ENCODE measurements at places on chromosomes 2 and 18. TPM values are rescaled to one million over a fixed set of nuclear protein-coding genes. Genes with fewer than 3 reads are reported as not detected.

Gene DSC2
- not detected for total RNA-seq

Gene LMAN2L
- 10.1 TPM for total RNA-seq

Gene CCDC141
- total RNA-seq: 8.2 TPM

Gene REG1B
- not detected for total RNA-seq

Gene HOXD8
- total RNA-seq: not detected

Gene SLC23A3
- 12.1 TPM for total RNA-seq

Gene DOK6
- not detected for total RNA-seq

Gene POU3F3
- total RNA-seq: not detected

Gene RESP18
- not detected for total RNA-seq

Gene RAB6C
- 0.11 TPM for total RNA-seq

Gene DLGAP1
- total RNA-seq: 0.17 TPM

DNA sequence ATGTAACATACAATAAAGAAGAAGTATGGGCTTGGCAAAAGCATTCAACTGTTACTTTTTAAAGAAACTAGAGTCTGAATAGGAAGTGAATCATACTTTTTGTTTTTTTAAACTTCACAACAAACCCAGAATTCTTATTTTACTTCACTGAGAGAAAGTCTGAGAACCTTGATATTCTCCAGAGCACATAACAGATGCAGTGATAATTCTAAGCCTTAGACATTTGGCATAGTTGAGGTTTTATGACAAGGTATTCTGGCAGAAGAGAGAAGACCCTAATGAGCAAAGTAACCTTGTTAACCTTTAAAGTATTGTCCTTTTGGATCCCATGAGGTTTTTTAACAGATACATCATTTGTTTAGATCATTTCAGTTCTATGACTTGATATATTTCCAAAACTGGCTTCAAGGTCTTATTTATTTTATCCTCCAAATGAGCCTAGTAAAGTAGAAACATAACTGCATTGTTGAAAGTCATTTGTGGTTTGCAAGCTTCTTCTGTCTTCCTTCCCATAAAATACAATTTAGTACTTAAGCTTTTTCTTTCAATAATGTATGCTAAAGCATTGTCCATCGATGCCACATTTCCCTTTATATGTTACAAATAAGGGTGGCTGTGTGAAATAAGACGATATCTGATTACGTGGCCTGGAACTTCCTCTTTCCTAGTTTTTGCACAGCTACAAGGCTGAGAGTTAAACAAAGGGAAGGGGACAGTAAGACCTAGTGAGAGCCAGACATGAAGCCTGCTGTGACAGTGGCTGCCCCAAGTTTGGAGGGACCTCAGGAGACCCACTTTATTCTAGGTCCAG, 86.1 kb upstream of the ITPRID2 start:
- DNase-seq: no peak

DNA sequence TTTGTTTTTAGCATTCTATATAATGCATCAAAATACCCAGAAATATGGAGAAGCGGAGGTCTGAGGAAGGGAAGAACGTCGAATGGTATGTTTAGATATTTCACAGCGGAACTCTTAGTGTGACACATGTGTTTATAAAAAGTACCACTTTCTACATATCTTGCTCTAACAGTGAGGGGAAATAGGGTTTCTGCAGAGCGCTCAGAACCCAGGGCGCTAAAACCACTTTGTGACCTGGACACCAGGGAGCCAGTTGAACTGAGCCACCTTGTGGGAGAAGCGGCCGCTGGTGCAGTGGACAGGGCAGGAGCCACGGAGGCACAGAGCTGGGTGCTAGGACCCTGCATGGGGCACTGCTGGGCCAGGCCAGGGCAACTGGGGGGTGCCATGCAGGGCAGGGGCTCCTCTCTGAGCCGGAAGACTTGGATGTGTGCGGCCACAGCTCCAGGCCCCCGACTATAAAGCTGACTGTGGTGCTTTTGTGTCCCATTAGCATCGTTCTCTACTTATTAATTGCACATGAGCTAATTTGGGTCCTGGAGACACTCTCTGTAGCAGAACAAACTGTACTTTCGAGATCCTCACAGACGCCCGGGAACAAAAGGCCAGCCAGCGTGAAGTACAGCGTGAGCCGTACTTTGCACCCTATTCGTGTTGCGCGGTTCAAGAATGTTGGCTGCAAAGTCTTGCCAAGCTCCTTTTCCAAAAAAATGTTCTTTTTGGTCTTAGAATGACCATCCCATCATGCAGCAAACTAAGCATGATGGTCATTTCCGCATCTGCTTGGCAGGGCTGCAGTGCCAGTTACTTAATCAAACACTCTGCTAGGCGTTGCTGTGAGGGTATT, 151.9 kb upstream of the ALKAL2 start:
- no peak for DNase-seq

DNA sequence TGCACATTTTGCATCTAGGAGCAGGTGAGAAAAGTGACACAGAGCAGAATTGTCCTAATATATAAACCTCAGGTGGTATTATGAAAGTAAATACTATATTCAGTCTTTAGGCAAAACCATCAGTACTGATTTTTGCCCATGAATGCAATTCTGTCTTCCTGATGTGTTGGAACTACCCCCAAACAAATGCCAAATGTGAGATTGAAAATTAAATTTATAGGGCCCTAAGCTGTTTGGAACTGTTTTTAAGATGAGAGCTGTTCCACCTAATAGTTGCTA, 115.2 kb downstream of the SH3RF3 start:
- DNase-seq: no peak

DNA sequence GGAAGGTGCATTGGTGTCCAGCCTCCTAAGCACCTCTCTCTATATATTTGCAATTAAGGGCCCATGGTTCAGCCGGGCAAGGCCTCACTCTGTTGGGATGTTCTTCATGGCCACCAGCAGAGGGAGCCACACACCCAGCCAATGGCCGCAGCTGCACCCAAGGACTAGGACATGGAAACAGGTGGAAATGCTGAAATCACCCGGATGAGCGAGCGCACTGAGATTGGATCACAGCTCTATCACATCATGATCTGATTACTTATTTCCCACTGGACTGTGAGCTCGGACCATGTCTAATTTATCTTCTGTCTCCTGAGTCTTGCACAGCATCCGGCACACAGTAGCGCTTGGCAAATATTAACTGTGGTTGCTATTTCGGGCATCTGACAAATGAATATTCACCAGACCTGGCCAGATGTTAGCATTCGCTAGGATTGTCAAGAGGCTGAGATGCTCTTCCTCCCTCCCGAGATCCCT, 31.2 kb downstream of the KIF3C start:
- peak; percentile 66 for DNase-seq

GRCh38 chr2:8303322-8303832, 378.5 kb upstream of the ID2 start:
- peak; percentile 72 for DNase-seq

DNA sequence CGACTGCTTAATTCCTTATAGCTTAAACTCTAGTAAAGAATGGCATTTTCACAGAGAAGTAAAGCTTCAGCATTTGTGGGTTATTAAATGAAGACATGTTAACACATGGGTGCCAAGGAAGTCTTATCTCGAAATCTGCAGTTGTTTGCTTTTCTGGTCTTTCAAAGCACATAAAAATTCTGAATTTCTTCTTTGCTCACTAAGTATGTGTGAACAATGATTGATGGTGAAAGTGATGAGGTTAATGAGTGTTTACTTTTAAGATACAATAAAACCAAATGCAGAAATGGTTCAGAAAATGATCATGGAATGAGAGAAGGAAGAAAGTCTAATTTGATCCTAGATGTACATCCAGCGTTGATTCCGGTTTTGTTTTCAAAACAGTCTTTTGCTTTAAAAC, 234.6 kb upstream of the RAB12 start:
- DNase-seq: no peak

DNA sequence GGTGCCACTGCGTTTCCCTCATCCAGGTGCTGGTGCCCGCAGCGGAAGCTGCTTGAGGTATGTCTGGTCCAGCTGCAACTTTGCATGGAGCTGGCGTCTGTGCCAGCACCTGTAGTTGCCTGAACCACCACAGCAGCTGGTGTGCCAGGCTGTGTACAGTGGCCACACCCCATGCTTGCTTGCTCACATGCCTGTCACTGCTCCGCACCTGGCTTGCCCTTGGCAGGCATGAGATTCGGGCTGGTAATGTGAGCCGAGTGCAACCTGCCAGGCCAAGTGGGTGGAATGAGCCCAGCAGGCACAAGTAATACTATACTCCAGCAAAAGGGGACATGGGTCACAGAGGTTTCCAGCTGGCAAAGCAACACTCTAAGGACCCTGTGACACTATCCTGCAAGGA, 1123.3 kb upstream of the ACVR2A start:
- no peak for DNase-seq

DNA sequence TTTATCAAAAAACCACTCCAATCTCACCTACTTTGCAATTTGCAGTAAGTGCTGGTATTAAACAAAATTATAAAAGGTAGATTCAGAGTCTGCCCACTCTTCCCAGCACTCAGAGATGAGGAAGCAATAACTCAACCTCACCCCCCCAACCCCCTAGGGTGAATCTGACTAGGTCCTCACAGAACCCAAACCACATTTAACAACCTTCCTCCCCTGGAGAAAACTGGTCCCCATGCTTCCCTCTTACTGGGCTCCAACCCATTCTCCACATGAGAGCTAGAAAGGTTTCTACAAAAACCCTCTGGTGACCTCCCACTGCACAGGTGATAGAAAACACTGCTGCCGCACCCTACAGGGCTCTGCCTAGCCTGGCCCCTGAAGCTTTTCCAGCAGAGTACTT, 40.5 kb upstream of the BMP10 start:
- DNase-seq: no peak

GRCh38 chr2:44470151-44470550, 108.4 kb downstream of the CAMKMT start:
- DNase-seq: no peak

DNA sequence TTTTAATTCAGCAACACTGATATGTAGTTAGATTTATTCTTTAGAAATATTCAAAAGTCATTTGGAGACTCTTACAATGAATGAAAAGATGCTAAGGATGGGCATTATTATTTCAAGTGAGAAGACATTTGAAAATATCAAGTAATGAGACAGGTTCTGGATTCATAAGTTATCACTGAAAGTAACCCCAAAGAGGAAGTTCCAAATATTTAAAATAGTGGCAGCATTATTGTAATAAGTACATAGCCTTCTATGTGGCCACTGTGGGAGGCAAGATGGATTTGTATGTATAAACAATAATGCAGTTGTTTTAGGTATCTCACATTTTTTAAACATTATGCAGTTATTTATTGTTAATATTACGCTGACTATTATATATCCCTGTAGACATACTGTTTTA, 29.7 kb downstream of the ZC3H6 start:
- no peak for DNase-seq

DNA sequence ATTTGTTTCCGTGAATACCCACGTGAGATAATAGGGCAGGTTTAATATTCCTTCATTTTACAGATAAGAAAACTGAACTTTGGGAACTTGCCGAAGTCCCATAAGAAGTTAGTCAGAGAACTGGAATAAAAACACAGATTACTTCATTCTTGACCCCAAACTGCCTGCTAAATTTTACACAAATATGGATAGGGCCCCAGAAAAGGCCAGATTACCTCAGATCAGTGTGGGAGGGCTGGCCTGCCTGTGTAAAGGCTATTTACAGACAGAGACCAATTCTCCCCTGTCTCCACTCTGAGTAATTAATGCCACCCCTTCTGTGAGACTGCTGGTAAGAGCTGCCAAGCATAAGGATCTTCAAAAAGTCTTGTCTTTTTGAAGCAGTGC, 139.2 kb downstream of the MGAT5 start:
- no peak for DNase-seq

- no peak for DNase-seq
Measured at GRCh38 chr2:60885683-60886082, 4.3 kb downstream of the REL start.

- DNase-seq: no peak
Measured at GRCh38 chr2:112662704-112663103, 17.0 kb downstream of the SLC20A1 start.

DNA sequence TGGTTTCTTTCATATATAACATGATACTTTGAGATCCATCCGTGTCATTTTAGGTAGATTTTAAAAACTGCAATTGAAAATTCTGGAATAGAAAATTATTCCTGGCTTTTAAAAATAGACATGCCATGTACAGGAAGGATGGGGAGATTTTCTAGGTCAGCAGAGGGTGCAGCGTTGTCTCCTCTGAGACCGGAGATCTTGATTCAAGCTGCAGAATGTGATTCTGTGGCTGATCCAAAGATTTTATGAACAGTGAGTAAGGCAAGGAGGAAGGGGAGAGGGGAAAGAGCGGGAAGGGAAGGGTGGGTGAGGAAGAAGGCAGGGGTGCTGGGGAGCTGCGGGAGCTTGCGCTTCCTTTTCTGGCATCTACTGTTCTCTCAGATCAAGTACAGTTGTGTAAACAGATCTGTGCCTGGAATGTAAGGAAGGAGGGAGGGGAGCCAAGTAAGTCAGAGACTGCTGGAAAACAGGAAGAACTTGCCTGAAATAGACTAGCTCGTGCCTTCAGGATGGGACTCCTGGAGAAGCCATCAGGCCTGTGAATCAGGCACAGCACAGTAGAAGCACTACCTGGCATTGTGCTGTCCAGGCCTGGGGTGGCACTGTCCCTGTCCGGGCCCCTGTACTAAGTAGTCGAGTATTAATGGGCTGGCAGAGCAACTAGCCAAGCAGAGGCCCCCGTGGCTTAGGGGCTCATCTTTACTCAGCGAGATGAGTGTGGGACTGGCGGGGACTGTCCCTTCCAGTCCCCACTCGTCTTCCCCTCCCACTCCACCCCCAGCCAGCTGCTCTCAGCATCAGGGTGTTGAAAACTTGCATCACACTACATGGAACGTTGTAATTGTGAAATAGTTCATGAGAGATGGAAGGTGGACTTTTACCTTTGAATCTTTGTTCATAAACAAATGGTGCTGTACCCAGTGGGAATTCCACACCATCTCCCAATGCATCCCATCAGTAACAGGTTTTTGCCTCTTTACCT, 163.5 kb downstream of the UXS1 start:
- DNase-seq: no peak

- DNase-seq: no peak
Measured at GRCh38 chr2:202147775-202148174, 74.7 kb downstream of the KIAA2012 start.

DNA sequence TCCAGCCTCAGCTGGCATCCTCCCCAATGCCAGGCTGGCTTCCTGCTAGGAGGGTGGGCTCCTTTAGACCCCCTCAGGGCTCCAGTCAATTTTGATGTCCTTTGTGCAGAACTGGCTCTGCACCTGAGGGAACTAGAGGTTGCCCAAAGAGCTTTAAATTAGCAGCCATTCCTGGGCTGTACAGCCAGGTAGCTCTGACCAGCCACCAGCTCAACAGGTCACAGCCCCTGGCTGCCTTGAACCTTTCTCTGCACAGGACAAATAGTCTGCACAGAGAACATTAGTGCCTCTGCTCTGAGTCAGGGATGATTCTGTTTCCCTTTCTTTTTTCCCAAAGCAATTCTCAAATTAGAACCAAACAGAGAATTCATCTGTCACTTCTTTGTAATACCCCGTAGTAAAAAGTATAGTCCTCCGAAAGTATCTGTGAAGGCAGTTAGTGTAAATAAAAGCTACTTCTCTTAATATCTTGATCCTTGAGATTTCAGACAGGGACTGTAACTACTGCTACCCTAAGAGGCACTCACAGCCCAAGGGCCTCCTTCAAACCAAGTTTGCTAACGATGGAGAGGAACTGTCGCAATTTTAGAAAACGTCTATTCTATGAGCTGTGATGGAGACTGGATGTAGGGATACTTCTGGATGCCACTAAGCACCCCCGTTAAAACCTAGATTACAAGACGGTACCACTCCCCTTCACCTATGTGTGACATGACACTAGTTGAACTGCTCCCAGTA, 3.0 kb downstream of the TTC32 start:
- DNase-seq: no peak

GRCh38 chr18:23523429-23524212, 20.3 kb downstream of the RMC1 start:
- no peak for DNase-seq

GRCh38 chr18:3383381-3383915, 66.5 kb upstream of the TGIF1 start:
- DNase-seq: no peak

GRCh38 chr18:1047406-1047805, 142.7 kb downstream of the ADCYAP1 start:
- DNase-seq: no peak
